Stimulated activated CD8-positive, alpha-beta memory T cell treated with anti-CD3 and anti-CD28 coated beads, Interleukin-2, amount 100 ng/mL, for 1 hour (primary cell): ENCODE measurements at places on chromosomes 11 and 22.

DNA sequence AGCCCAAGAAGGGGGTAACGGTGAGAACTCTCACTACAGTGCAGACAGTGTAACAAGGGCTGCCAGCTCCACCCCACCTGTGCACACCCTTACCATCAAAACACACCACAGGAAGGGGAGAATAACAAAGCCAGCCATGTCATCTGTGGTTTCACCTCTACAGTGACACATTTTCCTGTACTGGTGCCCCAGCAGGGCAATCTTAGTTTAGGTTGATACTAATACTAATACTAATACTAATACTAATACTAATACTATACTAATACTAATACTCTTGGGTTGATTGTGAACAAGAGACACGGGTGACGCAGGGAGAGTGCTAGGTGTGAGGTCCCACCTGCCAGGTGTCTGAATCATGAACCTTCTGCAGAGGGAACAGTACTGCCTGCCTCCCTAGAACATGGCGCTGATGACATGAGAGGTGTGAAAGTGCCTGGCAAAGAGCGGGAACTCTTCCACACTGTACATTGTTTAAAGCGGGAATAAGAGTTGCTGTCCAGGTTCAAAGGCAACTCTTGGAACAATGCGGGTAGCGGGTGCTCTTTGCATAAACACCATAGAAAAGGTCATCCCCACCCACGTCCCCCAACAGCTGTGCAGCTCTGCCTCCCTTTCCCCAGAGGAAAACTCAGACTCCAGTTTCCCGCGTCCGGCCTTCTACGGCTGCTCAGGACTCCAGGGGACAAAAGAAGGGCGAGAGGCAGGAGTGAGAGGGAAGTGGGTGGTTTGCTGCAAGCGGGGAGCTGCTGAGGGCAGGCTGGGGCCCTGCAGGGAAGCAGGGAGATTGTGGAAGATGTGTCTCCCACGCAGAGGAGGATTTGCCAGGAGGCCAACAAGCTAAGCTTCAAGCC, 25.0 kb upstream of the TMPRSS4 start:
- DNase-seq: peak; percentile 33

DNA sequence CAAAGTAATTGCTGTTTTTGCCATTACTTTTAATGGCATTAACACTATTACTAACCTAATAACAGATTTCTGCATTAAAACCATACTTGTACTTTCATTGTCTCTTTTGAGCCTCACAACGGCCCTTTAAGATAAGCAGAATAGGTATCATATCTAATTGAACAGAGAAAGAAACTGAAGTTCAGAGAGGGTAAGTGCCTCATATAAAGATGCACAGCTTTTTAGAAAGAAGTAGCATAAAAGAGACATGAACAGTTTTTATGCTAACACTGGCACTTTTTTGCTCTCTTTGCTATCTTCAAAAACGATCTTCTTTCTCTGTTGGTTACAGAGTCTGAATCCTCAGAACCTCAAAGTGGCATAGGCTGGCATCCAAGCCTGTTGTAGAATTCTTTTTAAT, 102.9 kb upstream of the OR5AK2 start:
- no peak for DNase-seq

- no peak for DNase-seq
Observed at GRCh38 chr11:8908099-8908498, 2.9 kb upstream of the AKIP1 start.

DNA sequence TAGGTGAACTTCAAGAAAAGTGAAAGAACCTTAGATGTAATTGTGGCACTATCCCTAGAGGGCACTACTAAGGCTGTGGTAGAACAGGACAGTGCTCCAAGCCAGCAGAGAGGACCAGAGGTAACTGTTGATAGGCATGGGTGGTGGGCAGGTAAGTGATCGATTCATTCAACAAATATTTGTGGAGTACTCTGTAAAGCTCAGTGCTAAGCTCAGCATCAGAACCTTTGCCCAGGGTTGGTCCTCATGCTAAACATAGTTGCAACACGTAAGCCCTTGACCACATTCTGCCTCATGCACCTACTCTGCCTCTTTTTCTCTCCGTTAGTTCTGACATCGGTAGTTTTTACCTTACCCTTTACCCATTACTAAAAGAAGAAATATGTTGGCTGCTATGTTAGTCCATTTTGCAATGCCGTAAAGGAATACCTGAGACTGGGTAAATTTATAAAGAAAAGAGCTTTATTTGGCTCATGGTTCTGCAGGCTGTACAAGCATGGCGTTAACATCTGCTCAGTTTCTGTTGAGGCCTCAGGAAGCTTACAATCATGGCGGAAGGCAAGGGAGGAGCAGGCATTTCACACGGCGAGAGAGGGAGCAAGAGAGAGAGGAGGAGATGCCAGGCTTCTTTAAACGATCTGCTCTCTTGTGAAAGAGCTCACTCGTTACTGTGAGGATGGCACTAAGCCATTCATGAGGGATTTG, 18.4 kb upstream of the NNMT start:
- no peak for DNase-seq

- DNase-seq: no peak
Observed at GRCh38 chr11:81673001-81673400, 1060.7 kb downstream of the FAM181B start.

GRCh38 chr22:45006964-45007390, 2.8 kb downstream of the PHF21B start:
- DNase-seq: no peak

GRCh38 chr22:45642986-45643385, 28.6 kb upstream of the ATXN10 start:
- DNase-seq: no peak

GRCh38 chr11:122145715-122146274, 29.8 kb upstream of the BLID start:
- DNase-seq: no peak

GRCh38 chr11:69335007-69335780, 41.2 kb downstream of the MYEOV start:
- no peak for DNase-seq

- DNase-seq: no peak
Observed at GRCh38 chr22:32572741-32573500, 98.3 kb downstream of the FBXO7 start.

DNA sequence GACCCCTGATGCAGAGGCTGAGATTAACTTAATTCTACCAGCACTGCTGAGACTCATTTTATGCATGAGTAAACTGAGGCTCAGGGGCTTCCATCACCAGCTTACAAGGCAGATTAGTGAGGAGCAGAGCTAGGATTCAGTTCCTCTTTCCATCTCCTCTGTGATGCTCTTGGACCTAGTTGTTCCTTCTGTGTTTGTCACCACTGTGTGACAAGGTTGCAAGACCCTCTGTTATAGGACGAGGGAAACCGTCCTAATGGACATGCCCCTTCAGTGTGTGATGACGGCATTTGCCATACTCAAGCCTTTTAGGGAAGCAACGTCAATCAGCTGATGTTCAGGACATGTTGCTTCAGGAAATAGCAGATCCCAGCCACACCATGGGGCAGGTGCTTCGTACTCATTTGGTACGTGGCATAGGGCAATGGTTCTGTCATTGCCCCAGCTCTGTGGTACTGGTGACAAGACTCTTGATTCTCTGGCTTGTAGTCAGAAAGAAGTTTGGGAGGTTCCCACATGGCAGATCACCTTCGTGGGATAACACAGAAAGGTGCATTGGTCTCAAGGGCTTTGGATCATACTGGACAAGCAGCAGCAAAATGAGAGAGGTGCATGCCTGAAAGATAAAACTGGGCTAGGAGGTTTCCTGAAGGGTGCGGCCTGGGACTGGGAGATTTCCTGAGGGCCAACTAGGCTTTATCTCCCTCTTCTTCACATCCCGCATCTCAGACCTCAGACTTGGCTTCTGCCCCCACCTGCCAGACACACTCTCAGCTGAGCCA, 23.9 kb upstream of the CD44 start:
- DNase-seq: no peak

- DNase-seq: no peak
Observed at GRCh38 chr11:27216270-27217149, 146.5 kb downstream of the CCDC34 start.

GRCh38 chr22:17656870-17657395, 18.4 kb downstream of the BCL2L13 start:
- DNase-seq: no peak

DNA sequence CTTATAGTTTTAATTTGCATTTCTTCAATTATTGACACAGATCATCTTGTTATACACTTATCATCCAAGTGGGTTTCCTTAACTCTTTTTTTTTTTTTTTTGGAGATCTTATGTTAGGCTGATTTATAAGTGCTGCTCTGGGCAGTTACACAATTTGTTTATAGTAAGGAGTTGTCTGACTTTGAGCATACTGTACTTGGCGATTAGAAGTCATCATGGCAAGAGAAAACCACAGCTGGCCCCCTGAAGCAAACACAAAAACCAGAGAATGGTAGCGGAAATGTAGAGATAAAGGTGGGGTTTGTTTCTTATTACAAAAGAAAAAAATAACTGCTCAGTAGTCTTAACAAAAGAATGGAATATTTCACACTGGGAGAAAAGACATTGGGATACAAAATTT, 292.6 kb downstream of the SWAP70 start:
- DNase-seq: no peak

GRCh38 chr11:118238929-118239328, 13.2 kb downstream of the MPZL3 start:
- no peak for DNase-seq

DNA sequence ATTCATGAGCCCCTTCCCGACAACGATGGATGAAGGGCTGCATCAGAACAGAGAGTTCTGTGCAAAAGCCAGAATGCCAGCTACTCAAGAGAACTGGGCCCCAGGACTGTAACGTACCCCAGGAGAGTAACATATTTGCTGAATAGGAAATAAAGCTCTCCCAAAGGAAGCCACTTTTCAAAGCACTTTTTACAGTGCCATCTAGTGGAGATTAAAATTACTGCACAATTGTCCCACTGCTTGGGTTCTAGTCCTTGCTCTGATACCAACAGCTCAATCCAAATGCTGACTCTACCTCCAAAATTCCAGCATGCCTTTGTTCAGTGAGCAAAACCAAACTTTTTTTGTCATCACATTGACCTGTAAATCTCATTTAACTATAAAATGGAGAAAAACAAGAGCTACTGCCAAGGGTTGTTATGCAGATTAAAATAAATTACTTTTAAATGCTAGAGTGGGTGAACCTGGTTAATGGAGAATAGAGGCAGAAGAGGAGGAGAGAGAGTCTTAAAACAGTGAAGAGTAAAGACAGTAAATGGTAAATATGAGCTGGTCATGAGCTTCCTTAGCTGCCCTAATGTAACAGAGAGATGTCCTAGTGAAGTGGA, 87.6 kb upstream of the FSHB start:
- DNase-seq: no peak

DNA sequence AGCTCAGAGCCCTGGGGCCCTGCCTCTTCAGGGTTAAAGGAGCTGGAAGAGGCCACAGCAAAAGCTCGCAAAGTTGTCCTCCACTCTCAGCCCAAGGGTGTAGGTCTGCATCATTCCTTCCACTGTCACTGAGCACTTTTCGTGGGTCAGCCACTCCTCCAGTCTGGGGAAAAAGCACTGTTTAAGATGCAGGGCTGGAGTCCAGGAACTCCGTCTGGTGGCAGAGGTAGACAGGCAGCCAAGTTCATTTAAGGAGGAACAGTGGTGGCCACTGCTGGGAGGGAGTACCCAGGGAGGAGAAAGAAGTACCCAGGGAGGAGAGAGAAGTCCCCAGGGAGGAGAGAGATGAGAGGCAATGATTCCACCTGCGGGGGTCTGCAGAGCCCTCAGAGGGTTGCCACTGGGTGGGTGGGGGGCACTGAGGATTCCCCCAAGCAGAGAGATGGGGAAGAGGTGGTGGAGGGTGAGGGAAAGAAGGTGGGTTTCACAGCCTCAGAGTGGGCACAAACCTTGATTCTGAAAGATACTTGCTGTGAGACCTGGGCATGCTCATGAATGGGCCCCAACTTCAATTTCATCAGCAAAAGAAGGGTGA, 70.0 kb upstream of the B3GAT1 start:
- DNase-seq: no peak

DNA sequence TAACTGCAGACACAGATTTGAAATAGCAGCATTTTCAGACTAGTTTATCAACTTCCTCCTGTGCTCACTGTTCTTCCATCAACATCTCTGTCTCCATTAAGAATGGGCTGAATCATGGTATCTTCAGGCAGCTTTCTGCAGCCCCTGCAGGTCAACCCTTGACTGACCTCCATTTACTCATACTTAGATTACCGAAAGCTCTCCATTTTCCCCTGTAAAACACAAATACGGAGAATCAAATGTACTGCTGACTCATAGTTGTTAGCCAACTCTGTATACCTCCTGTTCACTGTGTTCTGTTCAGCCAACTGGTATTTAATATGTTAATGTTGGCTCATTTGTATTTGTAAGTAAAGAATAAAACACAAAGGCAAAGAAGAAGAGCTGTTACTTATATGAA, 364.0 kb downstream of the CASP12 start:
- DNase-seq: no peak

- no peak for DNase-seq
Observed at GRCh38 chr11:45880772-45881570, 4.5 kb upstream of the MAPK8IP1 start.

GRCh38 chr11:95821640-95822039, 31.3 kb downstream of the CEP57 start:
- DNase-seq: no peak

DNA sequence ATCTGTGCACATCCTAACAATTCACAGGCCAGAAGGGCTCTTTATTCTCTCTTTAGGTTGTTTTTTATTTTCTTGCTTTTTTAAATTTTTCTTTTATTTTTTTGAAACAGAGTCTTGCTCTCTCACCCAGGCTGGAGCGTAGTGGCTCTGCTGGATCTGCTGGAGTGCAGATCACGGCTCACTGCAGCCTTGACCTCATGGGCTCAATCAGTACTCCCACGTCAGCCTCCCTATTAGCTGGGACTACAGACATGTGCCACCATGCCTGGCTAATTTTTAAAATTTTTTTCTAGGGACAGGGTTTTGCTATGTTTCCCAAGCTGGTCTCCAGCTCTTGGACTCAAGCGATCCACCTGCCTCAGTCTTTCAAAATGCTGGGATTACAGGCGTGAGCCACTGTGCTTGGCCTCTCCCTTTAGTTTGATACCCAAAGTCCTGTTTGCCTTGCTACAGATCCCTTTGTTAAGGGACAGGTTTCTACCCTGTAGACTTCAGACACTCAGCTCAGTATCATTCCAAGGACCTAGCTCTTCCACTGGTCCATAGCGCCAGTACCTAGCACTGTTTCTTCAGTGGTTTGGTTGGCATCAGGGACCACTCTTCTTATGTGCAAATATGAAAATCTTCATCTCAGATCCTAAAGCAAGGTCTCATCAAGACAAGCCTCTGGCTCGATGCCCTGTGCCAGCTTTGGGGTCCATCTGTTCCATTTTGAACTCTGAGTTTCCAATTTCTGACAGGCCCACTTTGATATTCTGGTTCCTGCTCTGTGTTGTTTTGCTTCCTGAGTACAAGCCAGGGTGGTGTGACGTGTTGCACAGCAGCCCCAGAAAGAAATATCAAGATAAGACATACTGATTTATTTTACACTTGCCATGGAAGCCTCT, 211.7 kb downstream of the FAT3 start:
- no peak for DNase-seq

GRCh38 chr11:130573767-130574166, 125.3 kb downstream of the ADAMTS15 start:
- no peak for DNase-seq

DNA sequence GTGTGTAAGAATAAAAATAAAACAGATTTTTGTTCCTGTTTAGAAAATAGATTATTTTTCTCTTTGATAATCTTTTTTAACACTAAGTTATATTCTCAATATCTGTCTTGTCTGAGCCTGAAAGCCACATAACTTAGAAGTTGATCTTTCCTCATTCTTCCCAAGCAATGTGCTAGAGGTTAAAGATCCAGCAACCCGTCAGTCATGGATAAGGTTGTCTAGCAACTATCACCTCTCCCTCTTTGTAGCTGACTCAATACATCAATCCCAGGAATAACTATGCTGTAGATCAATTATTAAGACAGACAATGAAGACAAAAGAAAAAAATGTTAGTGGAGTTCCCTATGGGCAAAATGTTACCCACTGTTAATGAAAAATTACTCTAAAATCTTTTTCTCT, 813.1 kb upstream of the CCDC179 start:
- no peak for DNase-seq
